ENCODE measurements at places on chromosomes 2 and 18. TPM values are rescaled to one million over a fixed set of nuclear protein-coding genes. Genes with fewer than 3 reads are reported as not detected.

DNA sequence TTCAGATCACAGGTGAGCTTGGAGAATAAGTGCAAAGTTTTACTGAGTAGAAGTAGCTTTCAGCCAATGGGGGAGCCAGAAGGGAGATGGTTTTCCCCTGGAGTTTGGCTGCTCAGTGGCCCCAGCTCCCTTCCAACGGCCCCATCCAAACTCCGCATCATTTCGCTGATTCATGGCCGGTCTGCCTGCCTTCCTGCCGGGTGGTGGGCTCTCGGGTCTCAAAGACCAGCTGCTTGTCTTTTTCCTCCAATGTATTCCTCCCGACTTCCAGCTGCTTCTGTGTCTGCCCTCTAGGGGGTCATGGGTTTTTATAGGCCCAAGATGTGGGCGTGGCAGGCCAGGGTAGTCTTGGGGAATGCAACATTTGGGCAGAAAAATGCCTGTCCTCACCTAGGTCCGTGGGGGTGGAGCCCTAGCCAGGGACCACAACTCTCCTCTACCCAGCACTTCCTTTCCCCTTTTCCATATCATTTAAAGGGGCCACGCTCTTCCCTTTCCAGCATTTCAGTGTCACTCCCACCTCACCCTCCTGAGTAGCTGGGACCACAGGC is 73.5 kb downstream of the MEX3C start:
- DNase-seq, result no peak

The ZNF804A gene
- 14.3 TPM for total RNA-seq

The ZBTB7C gene
- not detected for total RNA-seq

The HOXD10 gene
- total RNA-seq, result not detected

The COLEC12 gene
- not detected for total RNA-seq

DNA sequence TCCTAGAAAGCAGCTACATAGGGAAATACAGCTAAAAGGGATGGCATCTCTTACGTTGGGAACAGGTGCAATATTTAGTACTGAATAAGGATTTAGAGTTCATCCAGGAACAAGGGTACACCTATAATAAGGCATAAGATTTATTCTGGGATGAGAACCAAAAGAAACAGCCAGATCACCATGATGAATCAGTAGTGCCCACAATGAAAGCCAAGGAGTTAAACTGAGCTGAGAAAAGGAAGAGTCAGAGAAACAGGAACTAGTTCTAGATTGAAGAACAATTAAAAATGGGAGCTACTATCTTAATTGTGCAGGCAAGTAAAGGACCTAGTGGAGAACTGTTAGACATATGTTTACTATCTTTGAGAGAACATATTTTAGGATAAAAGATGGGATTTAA is 692.3 kb downstream of the LRP1B start:
- no peak for DNase-seq

DNA sequence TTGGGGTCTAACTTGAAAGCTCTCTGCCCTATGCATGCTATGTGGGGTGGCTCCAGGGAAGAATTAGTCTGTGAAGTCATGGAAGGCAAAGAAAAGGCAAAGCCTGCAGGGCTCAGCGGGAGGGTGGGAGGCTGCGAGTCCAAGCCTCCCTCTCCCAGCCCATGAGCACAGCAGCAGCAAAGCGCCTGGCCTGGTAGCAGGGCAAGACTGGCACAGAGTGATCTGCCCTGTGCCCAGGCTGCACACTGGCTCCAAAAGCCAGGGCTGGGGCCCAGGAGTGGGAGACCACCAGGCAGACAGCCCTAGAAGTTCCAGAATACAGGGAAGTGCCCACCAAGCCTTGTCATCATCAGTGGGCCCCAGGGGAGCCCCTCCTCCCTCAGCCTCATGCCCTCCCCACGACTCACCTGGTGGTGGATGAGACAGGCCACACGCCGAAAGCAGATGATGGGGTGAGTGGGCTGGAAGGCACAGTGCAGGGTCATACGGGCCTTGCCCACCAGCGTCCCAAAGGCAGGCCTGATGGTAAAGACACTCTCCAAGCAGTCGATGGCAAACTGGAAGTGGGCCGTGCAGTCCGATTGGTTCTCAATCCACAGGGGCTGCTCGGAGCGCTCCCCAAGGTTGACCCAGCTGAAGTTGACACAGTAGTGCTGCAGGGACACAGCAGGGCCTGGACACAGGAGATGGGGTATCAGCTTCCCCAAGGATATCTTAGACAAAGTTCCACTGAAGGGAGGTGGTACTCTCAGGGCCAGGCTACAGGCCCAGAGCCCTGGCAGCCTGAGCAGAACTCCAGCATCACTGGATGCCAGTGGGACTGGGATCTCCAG is 12.1 kb downstream of the CFAP65 start:
- no peak for DNase-seq

DNA sequence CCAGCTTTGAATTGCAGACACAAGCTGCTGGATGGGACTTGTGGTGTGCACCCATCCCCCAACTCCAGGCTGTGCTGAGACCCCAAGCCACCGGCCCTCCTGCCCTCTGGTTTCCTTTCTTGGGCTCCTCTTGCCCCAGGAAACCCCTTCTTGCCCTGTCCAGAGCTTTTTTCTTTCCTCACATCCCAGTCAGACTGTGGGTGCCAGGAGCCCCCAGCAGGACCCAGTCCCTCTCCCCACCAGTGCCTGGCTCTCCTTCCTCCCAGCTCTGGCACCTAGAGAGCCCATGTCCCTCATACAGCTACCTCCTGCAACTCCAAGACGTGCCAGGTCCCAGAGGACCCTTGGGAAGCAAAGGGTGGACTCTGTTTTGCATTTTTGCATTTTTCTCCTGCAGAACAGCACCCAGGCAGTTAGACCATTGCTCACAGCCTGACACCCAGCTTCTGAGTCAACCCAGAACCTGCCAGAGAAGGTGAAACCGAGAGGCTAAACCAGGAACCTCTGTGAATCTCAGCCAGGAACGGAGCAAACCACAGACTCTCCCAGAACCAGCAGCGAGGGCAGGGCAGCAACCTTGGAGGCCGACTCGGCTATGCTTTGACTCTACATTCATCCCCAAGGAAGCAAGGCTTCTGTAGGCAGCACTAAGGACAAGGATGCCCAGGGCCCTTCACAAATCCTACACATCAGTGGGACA is 221.1 kb downstream of the ANAPC1 start:
- DNase-seq, result no peak

- DNase-seq, result no peak
These were observed 8.9 kb downstream of the STAM2 start for GRCh38 chr2:152166633-152167032.

DNA sequence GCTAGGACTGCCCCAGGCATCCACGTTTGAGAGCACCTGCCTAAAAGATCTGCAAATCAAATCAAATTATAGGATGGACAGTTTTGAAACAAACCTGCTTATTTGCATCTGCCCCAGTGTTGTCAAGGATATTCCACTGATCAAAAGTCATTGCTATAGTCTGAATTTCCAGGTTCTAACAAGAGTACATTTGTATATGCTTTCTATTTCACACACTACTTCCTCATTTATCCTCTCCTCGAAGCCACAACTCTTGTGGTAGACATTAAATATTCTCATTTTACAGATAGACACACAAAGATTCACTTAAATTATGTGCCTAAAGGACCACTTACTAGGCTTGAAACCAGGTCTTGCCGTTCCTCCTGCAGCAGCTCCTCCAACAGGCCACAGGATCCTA is 11.9 kb upstream of the TET3 start:
- peak; percentile 26 for DNase-seq

- DNase-seq, result no peak
These were observed 43.3 kb upstream of the SERPINB2 start for GRCh38 chr18:63844254-63844653.

DNA sequence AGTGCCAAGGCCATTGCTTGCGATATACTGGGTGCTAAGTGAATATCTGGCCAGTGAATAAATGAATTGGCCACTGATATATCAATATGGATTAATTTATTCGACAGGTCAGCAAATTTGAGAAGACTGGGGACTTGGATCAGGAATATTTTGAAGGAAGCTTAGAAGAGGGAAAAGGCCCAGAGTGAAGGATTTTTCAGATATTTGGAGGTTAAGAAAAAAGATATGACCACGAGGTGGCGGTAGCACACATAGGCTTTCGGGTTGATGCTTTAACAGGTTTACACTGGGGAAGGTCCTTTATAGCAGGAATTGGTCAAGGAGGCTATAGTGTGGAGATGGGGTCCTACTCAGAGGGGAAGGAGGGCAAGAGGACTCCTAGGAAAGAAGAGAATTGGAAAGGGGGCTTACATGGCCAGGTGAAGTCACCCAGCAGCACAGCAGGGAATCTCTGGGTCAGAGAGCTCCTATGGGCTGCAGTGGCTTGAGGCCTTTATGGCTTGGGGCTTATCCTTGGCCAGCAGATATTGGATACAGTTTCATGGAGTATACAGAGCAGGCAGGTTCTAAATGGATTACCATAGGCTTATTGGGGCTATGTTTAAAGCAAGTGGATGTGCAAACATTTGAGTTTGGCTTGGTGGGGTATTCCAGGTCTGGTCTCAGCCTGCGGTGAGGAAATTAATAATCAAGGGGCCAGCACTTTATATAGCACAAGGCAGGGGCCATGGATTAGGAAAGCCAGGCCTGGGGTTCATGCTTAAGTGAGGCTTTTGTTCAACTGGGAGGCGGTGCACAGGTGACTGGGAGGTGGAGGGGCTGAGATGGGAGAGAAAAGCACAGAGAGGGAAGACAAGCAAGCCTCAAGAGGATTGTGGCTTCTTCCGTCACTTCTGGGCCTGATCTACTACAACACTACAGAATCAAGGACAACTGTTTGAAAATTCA is 9.7 kb downstream of the IL1RN start:
- peak; percentile 62 for DNase-seq

The ALLC gene
- not detected for total RNA-seq

The CD8A gene
- not detected for total RNA-seq

The NEU2 gene
- not detected for total RNA-seq

DNA sequence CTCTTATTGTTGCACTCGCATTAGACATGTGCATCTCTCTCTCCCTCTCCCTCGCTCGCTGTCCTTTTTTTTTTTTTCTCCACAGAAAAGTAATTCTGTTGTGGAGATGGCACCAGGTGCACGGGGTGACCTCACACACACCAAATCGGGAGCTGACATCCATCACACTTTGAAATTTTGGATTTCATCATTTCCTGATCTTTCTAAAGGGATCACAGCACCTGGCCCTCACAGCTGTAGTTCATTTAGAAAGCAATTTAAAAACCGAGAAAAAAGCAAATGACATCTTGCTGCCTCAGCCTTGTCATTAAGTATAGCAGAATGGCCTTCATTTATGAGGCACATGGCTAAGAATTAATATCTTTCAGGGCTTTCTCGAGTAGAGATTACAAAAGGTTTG is 717.2 kb downstream of the RNF144A start:
- DNase-seq, result peak; percentile 89

DNA sequence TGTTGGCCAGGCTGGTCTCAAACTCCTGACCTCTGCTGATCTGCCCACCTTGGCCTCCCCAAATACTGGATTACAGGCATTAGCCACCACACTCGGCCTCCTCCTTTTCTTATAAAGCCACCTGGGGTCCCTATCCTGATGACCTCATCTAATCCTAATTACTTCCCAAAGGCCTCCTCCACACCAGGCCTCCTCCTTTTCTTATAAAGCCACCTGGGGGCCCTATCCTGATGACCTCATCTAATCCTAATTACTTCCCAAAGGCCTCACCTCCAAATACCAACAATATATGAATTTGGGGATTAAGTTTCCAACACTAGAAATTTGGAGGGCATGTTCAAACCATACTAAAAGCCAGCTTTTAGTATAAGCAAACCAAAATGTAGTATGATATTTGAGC is 9.7 kb upstream of the RMC1 start:
- DNase-seq, result no peak

The FAM98A gene
- 55.6 TPM for total RNA-seq

The SP3 gene
- total RNA-seq, result 127 TPM

The SERPINB7 gene
- total RNA-seq, result not detected

- no peak for DNase-seq
These were observed 41.6 kb downstream of the MGAT5 start for GRCh38 chr2:134295441-134295840.

The SLC19A3 gene
- not detected for total RNA-seq

The TANC1 gene
- total RNA-seq, result 0.04 TPM

GRCh38 chr18:58669731-58670378 is 1.4 kb upstream of the MALT1 start:
- DNase-seq, result no peak

The MEP1B gene
- total RNA-seq, result not detected

DNA sequence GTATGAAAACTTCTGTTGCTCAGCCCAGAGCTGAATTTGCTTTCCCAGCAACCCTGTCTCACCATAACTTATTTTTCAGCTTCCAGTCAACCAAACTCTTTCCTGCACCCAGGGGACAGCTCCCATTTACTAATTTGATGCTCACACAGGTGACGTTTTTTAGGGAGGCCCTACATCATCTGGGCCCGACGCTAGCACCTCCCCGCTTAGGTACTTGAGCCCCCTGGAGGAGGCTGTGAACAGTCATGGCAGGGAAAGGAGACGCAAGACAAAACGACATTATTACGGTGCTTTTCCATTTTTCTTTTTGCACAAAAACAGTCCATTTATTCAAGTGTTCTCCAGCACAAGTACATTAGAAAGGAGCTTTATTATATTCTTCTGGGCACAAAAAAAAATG is 59.2 kb upstream of the POMC start:
- no peak for DNase-seq

The TLX2 gene
- total RNA-seq, result not detected

DNA sequence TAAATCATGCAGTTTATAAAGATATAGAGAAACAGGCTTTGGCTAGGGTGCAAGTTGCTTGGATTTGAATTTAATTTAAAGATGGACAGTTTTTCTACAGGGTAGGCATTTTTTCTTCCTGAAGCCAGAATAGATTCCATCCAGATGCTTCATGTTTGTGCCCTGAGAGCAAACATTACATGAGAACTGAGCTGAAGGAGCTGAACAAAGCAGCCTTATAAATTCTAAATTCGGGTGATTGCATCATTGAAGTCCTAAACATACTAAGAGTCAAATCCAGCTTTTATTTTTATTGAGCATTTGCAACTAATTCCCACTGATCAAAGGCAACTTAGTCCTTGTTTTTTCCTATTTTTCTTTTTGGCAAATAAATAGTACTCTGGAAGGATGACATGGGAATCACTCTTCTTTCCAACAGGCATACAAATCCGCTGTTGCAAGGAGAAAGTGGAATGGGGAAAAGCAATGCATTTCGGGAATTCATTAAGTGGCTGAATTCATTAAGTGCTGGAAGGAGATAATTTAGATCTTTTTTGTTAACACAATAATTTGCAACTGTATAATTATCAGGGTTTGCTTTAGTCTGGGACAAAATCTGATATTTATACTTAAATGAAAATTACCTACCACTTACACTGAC is 828.0 kb downstream of the SLC4A3 start:
- DNase-seq, result no peak

- no peak for DNase-seq
These were observed 63.6 kb downstream of the ZBTB7C start for GRCh38 chr18:48345596-48345995.

The GAL3ST2 gene
- 1.1 TPM for total RNA-seq

The ARHGAP15 gene
- total RNA-seq, result 72.1 TPM

The UGT1A10 gene
- not detected for total RNA-seq

The MYL1 gene
- total RNA-seq, result not detected

- no peak for DNase-seq
These were observed 83.7 kb upstream of the MBOAT2 start for GRCh38 chr2:9087121-9087681.

- no peak for DNase-seq
These were observed 31.9 kb upstream of the EFR3B start for GRCh38 chr2:25009954-25010353.
